ENCODE measurements at places on chromosomes 4 and X.
A peak's percentile ranks its signal among the peaks of the same experiment; 100 is the strongest.

DNA sequence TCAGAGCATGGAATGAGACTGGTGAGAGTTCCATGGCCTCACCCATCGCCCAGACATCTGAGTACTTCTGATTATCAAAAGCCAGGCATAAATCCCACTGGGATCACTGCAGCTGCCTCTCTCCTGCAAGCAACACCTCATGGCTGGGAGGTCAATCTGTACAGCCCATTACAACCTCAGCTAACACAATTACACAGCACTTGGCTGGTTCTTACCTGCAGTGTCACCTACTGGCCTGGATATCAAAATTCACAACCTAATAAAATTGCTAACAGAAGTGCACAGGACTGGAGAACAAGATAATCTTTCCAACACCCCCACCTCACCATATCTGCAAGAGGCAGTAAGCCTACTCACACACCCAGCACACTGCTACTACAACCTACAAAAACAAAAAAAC is 341.7 kb upstream of the NDST3 start:
- no peak for DNase-seq

- DNase-seq: no peak
Measured at GRCh38 chrX:48179691-48180090, 16.9 kb downstream of the SSX5 start.

DNA sequence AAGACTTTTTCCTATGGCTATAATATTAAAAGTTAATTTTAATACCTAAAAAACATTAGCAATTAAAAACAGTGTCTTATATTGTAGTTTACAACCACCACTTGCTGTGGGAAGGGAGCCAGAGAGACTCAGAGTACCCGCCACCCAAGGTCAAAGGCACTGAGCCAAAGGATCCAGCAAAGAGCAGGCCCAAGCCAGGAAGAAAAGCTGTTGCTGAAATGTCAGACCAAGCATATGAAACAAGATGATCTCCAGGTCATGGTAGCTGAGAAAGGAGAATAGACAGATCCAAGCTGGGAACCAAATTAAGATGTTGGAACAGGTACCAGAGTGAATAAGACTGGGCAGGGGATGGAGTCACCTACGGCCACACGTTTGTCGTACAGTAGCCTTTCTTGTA is 18.8 kb upstream of the ATOH1 start:
- no peak for DNase-seq

DNA sequence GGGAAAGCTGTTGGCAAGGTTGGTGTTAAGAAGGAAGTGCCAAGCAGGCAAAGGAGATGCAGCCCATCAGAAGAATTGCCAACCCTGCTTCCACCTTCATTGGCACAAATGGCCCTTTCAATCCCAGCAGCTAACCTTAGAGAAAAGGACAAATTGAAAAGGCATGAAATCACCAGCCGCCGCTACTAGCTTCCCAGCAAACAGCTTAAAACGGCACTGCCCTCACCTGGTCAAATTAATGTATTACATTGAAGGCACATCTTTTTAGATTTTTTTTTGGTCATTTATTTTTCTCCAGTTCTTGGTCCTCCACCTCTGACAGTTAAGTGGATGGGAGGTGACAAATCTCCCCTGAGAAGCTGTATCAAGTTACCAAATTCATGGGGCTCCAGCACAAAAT is 51.0 kb upstream of the NHSL2 start:
- DNase-seq: peak; percentile 1

DNA sequence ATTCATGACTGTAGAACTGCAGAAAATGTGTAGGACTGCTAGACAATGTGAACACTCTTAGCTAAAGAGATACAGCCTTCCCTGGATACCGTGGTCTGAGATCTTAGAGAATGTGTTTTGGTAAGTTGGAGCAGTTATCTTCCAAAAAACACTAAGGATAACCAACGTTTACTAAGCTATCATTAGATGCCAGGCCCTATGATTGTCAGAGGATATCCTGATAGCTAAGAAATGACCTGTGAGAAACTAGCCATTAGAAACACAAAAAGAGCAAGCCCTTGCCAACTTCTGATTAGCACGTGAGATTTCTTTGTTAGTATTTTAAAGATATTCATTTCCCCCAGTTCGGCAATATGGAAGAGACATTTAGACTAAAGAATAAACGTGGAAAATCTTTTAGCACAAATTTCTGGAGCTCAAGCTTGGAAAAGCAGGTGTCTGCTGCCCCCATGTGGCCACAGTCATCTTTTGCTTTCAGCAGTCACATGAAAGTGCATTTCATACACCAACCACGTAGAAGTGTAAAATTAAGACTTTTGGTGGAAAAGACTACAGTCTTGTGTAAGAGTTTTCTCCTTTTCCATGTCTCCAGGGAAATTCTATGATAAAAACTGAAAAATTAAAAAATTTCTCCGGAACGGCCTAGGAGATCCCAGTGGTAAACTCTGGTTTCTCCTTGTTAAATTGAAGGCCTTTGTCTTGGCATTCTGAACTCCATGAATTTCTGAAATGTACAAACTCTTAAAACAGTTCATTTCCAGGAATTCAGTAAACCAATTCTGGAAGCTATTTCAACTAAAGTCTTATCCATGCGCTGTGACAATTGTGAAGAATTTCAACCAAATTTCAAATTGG is 136.4 kb downstream of the ZNF674 start:
- peak; percentile 46 for DNase-seq

- DNase-seq: no peak
Measured at GRCh38 chr4:70632028-70632427, 3.5 kb downstream of the ENAM start.
